ENCODE measurements at places on chromosomes 7 and 10.
A peak's percentile ranks its signal among the peaks of the same experiment; 100 is the strongest.

DNA sequence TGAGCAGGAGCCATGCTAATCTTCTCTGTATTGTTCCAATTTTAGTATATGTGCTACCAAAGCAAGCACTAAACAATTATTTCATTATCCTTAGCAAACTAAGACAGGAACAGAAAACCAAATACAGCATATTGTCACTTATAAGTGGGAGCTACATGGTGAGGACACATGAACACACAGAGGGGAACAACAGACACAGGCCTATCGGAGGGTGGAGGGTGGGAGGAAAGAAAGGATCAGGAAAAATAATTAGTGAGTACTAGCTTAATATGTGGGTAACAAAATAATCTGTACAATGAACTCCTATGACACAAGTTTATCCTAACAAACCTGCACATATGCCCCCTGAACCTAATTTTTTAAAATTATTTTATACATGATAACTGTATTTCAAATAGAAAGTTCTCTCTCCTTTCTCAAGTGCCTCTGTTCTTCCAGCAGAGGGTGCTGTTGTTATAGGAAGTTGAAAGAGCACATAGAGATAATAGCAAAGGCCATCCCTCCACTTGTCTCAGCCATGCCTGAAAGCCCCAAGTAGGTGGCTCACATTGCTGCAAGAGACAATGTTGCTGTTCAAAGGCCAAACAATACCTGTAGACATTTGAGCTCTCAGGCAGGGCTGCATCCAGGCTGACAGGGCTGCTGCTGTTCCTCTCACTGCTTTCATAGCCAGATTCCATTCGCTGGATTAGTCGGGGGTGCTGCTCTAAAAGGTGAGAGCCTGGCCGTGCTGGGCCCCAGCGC is 33.4 kb upstream of the PPP3CB start:
- peak; percentile 62 for DNase-seq

DNA sequence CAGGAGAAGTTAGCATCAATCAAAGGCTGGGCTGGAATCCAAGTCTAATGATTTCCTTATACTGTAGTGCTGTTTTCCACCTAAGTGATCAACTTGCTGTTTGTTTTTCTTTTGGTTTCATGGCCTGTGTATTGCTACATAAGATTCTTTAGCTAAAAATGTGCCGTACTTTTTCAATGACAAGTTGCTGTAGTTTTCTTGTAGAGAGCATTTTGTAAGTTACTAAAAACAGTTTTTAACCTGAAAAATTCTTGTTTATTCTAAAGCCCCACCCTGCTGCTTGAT is 1.3 kb downstream of the HELLS start:
- DNase-seq, result peak; percentile 17

DNA sequence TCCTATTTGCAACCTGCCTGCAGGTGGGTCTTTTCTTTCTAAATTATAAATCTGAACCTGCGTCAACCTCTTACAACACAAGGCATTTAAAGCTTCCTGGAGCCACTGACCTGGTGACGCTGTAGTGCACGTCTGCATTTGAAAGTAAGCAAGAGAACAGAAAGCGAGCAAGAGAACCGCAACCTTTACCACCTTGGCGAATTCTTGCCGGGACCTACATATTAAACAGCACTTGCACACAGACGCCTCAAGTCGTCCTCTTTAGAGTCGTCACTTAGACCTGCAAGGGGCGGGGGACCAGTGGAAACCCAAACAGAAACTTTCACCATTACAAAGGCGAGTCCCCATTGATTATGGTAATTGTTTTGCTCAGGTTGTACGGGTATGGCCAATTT is 9.5 kb downstream of the GLI3 start:
- no peak for DNase-seq

DNA sequence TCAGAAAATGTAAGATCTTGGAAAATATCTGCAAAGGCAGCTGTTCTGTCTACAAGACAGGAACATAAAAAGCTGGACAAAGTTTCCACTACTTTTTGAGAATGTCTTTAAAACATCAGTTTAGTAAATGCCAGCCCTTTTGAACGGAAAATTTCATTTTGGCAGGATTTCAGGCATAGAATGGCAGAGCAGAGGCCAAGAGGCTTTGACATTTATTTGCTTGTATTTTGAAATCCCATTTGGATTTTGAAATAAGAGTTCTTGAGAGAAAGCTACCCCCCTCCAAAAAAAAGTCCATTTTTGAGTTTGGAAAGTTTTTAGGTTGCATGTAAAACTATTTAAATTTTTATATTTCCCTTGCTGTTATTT is 3.1 kb upstream of the ETV1 start:
- no peak for DNase-seq

- DNase-seq, result no peak
Measured at GRCh38 chr7:5653661-5654060, 127.8 kb downstream of the RNF216 start.

- no peak for DNase-seq
Measured at GRCh38 chr10:52950578-52950977, 178.0 kb upstream of the MBL2 start.

DNA sequence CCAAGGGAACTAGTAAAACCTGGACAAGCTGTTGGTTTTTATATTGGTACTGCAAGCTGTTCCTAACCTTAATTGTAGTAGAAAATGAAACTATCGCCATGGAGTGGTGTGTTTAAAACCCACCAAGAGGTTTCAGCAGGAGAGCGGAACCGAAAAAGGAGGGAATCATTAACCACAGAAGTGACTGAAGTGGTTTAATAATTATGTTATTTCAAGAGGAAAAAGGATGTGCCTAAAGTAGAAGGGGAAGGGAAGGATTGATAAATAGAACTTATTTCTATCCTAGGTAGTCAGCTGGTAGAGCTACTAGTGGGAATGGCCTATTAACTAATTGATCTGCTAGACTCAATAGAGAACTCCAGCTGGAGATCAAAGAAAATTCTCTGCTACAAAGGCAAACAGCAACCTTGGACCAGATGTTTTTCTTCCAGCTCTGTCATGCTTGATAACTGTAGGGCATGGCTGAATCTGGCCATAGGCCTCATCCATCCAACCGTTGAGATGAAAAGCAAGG is 91.8 kb downstream of the BAMBI start:
- DNase-seq, result peak; percentile 58

GRCh38 chr10:119207366-119207666 is at the start of gene GRK5:
TSS of gene GRK5 (plus strand) at chr10:119207571. CDS start at chr10:119207918, 347 bp downstream.
- DNase-seq, result peak; percentile 89

- no peak for DNase-seq
Measured at GRCh38 chr7:131686833-131687232, 130.4 kb upstream of the PODXL start.

- DNase-seq, result no peak
Measured at GRCh38 chr7:127896659-127897058, 134.6 kb downstream of the LRRC4 start.

DNA sequence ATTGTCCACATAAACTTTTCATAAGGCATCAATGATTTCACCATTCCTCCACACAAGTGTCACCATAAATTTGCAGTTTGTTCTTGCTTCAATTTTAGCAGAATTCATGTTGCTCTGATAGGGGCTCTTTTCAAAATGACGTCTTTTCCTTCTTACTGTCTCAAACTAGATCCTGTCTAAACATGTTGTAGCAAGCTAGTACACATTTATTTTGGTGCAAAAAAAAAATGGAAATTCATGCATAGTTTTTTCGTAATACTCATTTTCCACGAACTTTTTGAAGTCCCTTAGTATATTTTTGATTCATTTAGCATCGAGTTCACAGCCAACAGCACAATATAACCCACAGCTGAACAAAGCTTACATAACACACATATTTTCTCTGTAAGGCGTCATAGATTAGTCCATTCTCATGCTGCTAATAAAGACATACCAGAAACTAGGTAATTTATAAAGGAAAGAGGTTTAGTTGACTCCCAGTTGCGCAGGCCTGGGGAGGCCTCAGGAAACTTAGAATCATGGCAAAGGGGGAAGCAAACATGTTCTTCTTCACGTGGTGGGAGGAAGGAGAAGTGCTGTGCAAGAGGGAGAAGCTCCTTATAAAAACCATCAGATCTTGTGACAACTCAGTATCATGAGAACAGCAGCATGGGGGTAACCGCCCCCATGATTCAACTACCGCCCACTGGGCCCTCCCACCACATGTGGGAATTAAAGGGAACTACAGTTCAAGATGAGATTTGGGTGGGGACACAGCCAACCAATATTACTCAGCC is 301.5 kb downstream of the CCDC3 start:
- DNase-seq, result peak; percentile 72

DNA sequence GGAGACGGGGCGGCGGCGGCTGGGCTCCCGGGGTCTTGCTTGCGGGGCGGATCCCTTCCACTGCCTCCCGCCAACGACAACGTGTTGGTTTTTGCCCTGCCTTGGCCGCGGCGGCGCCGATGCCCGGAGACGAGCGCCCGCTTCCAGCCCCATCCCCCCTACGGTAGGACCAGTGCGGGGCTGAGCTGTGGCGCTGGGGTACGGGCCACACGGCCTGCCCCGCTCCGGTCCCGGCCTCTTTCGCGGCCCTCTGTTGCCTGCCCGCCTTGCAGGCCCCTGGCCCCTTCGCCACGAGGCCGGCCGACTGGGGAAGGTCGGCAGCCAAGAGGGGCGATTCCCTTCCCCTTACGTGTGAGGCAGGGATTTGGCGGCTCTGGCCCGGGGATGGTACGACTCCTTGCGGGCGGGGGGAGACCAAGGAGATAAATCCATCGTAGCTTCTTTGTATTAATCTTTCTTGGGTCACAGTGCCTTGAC is 488 bp downstream of the EIF4H start:
- DNase-seq, result peak; percentile 55

DNA sequence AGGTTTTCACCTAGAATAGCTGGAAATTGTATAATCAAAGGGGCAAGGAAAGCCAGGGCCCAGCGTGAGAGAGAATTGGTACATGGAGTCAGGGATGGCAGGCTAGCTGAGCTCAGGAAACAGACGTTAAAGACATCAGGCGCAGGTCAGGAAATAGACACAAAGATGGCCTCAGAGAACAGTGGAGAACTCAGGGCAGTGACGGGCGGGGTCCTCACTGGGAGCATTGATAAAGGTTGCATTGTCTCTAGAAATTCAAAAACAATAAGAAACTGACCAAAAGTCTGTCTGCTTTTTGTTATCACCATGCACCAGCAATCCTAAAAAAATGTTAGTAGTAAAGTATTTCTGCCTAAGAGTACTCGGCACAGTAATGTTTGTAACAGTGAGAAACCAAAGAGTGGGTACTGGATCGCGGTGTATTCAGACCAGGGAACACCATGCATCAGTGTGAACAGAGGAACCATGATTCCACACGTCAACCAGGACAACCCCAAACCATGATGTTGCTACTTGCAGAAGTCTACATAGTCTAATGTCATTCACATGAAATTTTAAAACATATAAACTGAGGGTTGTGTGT is 81.9 kb upstream of the AUTS2 start:
- no peak for DNase-seq

GRCh38 chr7:22618528-22618927 is 108.5 kb upstream of the IL6 start:
- DNase-seq, result no peak

GRCh38 chr7:151946932-151947331 is 9.3 kb upstream of the GALNTL5 start:
- no peak for DNase-seq

DNA sequence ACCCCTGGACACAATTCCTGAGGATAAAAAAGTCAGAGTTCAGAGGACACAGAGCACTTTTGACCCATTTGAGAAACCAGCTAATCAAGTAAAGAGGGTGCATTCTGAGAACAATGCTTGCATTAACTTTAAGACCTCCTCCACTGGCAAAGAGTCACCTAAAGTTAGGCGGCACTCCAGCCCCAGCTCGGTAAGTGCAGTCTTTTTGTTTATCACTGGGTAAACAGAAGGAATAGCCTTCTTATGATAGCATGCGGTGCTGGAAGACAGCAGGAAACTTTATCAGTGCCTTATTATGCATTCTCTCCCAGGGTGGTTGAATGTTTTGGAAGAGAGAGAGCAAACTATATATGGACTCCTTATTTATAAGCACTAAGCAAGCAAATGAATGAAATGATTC is 130.5 kb downstream of the CDK14 start:
- DNase-seq, result no peak

DNA sequence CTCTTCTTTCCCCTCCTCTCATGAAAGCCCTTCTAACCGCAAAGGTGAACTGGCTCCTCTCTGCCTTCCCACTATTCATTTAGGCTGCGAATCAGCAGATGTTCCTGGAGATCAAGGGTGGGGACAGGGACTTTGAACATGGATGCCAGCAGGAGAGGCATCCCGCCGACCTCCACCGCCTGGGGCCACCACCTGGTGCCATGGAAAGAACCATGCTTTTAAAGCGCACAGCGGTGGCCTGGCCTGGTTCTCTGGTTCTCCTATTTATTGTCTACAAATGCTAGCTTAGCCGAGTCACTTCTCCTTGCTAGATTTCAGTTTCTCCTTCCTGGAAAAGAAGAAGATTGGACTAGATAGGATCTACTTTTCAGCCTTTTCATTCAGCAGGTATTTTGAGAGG is 43.2 kb upstream of the KCNMA1 start:
- no peak for DNase-seq

- DNase-seq, result peak; percentile 88
Measured at GRCh38 chr10:77943121-77943901, 16.8 kb upstream of the DLG5 start.

DNA sequence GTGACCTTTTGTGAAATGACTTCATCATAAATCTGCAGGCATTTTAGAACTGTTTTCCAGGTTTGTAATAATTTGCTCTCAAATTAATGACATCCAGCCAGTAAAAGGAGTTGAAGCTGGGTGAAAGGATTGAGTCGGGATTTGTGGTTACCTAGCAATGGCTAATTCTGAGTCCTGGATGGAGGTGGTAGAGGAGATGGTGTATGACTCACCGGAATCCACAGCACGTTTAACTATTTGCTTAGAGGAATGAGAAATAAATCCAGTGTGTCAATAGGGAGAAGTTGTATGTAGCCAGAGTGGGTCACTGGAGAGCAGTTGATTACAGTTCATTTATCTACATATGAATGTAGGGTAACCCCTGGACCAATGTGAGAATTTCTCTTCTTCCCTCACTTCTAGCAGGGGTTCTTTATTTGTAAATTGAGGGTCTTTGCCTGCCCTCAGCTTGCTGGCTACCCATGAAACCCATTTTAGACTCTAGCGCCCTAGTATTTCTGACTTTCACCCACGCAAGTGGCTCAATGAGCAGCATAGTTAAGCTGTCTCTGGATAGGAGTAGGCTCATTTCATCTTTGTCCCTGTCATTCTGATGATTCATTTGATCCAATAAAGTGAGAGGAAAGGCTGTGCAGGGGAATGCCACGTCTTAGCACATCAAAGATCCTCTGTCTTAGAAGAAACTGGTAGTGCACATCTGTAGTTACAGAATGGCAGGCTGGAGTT is 547.8 kb downstream of the SORCS3 start:
- DNase-seq, result peak; percentile 81

Measured in Caki2 (cell line).